ENCODE measurements at places on chromosomes 3 and 15. TPM values are rescaled to one million over a fixed set of nuclear protein-coding genes. Genes with fewer than 3 reads are reported as not detected.

The CCR8 gene
- total RNA-seq = 0.22 TPM

The CAMKV gene
- 0.75 TPM for total RNA-seq

The ENTPD3 gene
- 0.37 TPM for total RNA-seq

The TGM4 gene
- not detected for total RNA-seq

The ZXDC gene
- 29.8 TPM for total RNA-seq

The ACTRT3 gene
- total RNA-seq = 0.82 TPM

Measured in endodermal cell (in vitro differentiated cells).